ENCODE measurements at places on chromosomes 3 and 15. TPM values are rescaled to one million over a fixed set of nuclear protein-coding genes. Genes with fewer than 3 reads are reported as not detected.

DNA sequence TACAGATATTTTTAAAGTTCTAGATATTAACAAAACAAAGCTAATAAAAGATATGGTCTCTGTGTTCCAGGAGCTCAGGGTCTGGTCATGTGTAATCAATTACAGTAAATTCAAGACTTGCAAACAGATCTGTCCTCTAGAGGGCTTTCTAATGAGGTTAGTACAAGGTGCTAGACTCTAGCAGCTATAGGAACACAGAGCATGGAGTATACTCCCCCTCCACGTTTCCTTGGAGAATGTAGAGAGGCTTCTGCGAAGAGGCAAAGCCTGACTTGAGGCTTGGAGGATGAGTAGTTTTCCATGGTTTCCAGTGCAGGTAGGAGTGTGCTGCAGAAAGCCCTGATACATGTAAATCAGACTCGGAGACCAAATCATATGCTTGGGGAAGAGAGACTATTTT is 32.7 kb upstream of the DLG1 start:
- H3K27me3 ChIP-seq: no peaks in the 10 kb centered on the region
- H3K4me3 ChIP-seq: no peak overlapping the region
- H3K36me3 ChIP-seq: no peaks in the 10 kb centered on the region
- H3K27ac ChIP-seq: no peak overlapping the region
- H3K4me1 ChIP-seq: no peaks in the 10 kb centered on the region
- DNase-seq: no peak

DNA sequence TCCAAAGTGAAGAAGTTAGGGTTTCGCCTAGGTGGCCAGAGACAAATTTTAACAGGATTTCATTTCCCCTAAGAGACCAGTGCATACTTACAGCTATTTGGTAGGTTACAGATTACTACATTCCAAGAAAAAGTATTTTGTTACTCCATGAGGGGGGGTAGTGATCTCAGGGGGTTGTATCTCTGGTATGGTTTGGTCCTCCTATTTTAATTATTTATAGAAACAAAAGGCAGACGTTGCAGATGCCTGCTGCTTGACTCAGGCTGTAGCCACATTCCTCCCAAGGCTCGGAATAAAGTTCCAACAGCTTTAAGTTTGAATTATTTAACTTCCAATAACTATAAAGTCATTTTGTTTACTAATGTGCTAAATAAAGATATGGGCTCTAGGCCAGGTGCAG is 1.3 kb upstream of the TRIM59 start:
- no peaks in the 10 kb centered on the region for H3K36me3 ChIP-seq
- no peak for DNase-seq
- no peak overlapping the region for H3K27ac ChIP-seq
- no peaks in the 10 kb centered on the region for H3K4me1 ChIP-seq
- H3K27me3 ChIP-seq: no peaks in the 10 kb centered on the region

DNA sequence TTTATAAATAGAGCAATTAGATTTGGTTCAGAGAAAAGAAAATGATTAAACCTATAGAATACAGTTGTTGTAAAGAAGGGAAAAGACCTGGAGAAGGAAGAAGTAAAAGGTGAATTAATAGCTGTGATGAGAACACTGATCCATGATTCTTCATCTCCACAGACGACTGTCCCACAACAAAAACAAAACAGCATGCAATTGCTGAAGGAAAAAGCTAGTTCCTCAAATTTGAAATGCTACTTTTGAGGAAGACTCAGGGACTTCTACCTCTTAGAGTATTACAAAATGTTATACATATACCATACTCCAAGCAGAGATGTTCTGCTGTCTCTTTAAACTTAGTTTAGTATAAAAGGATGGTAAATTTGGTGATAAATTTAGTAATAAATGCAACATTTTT is 21.5 kb downstream of the ALCAM start:
- DNase-seq: no peak
- no peak overlapping the region for H3K4me3 ChIP-seq
- H3K27me3 ChIP-seq: no peaks in the 10 kb centered on the region
- H3K36me3 ChIP-seq: no peaks in the 10 kb centered on the region

GRCh38 chr3:44870375-44871061 is 3.9 kb upstream of the TGM4 start:
- no peak for DNase-seq
- no peak overlapping the region for H3K27ac ChIP-seq
- H3K27me3 ChIP-seq: no peaks in the 10 kb centered on the region
- no peaks in the 10 kb centered on the region for H3K4me1 ChIP-seq
- H3K4me3 ChIP-seq: no peak overlapping the region

Gene MELTF
- 19.0 TPM for total RNA-seq

Gene SNX22
- not detected for total RNA-seq

DNA sequence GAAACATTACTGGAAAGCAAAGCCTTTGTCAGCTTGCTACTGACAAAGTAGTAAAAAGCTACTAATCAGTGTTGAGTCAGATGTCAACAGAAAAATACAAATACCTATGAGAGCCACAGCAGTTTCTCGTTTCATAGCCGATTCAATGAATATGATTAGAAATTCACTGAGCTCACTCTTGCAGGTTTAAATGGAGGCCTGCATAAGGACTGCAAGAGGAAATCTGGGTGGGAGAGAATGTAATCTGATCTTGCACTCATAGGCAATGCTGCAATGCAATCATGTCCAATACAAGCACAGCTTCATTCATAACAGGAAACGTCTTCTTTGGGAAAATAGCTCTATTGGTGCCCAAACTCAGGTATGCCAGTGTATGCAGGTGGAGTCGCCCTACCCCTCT is 608.8 kb downstream of the ROBO2 start:
- no peak overlapping the region for H3K27ac ChIP-seq
- no peaks in the 10 kb centered on the region for H3K36me3 ChIP-seq
- H3K4me1 ChIP-seq: no peaks in the 10 kb centered on the region
- DNase-seq: no peak

GRCh38 chr15:28914483-28915023 is 28.8 kb downstream of the APBA2 start:
- no peak for DNase-seq
- H3K36me3 ChIP-seq: no peaks in the 10 kb centered on the region
- no peak overlapping the region for H3K27ac ChIP-seq
- H3K27me3 ChIP-seq: no peaks in the 10 kb centered on the region
- H3K4me1 ChIP-seq: no peaks in the 10 kb centered on the region
